Non-pigmented ciliary epithelial cell (primary cell): ENCODE measurements at places on chromosomes 3 and 15.

DNA sequence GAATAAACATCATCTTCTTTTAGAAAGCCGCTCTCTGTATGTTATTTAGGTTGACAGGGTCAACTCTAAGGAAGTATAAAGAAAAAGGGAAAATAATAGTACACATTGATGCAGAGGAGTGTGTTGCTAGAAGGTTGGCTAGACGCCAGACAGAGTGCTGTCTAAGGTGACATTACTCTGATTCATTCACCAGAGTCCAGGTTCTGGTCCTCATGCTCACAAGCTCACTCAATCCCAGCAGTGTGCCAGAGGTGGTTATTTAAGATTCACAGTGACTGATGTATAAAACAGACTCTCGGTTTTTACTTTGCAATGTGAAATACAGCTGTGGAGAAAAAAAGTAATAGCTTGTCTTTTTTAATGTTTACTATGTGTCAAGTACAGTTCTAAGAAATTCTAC is 1.7 kb downstream of the CFAP44 start:
- DNase-seq: no peak

DNA sequence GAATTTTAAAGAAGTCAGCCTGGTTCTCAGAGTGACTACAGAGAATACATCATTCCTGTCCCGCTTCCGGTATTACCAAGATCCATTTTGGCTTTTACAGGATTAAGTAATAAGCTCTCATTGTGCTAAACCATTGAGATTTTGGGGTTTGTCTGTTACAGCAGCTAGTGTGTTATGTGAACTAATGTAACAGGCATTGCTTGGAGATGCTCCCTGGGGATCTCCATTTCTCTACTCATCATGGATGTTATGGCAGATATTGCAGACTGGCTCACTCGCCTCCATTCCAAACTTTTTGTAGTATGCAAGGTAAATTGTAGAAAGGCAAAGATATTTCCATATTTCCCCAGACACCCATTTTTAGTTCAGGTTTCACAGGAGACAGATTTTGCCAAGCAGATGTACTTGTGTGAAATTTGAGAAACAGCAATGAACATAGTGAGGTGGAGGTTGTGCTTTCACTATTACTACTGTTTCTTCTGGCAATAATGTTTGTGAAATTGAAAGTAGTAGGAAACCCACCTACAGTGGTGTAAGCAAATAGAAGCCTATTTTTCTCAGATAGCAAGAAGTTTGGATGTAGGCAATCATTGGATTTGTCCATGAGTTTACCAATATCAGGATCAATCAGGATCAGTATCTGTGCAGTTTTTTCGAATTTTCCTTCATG is 177.1 kb upstream of the GALNT15 start:
- no peak for DNase-seq

GRCh38 chr3:69313251-69313650 is 72.6 kb downstream of the FRMD4B start:
- no peak for DNase-seq

DNA sequence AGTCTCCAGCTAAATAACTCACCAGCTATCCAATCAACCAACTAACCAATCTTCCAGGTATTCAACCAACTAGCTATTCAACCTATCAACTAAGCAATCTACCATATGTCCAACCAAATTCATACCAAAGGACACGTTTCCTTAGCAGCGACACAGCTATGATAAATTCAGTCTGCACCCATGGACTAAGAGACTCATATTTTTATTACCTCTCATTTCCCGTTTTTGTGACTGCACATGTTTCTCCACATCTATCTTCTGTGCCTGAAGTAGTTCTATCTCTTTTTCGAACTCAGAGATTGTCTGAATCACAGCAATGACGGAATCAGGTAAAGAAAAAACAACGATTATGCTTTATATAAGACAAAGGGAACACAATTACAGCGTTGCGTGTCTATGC is 34.0 kb upstream of the GNB5 start:
- no peak for DNase-seq

DNA sequence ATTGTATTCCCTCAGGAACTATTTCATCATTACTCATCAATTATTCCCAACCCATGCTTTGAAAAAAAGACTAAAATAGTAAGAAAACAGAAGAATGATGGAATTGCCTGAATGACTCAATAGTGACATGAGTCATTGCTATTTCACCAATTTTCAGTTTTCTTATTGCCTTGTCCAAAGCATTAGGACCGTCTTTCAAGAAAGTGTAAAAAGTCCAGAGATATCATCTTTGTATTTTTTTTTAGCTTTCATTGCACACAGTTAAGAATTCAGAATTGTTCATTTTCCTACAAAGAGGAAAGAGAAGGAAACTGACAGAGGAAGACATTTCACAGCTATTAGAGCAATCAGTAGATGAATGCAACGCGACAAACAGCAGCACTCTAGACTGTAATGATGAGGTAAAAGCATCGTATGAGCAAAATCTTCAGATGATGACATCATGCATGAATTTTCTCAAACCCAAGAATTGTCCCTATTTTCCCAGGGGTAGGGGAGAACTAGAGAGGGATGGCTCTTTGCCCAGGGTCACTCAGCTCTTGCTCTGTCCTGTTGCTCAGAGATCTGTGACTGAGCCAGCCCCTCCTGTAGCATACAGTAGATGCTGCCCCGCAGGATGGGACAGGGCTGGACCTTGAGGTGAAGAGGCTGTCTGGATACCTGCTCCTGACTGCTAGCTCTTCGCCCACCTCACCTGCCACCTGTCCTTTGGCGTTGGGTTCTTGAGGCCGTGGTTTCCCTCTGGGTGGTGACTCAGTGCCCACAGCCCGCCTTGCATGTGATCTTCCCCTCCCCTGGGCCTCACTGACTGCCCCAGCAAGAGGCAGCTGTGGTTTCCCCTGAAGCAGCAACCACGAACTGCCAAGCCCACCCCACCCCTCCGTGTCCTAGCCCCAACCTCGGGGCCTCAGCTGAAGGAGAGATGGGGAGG is 84.8 kb downstream of the PPCDC start:
- DNase-seq: peak; percentile 59

DNA sequence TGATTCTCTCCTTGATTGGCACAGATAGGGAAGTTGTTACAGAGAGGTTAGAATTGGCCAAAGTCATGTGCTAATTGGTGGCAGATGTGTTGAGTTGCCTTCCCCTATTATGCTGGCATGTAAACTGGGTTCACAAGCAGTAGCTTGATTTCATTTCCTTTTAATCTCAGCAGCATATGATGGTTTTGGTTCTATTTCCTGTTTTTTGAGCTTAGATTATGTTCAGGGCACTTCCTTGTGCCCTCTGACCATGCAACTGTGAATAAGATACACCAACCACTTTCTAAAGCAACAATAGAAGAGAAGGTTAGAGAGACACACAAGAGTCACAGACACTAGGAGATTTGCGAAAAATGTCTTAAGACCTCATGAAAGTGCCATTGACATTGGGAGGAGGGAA is 16.5 kb downstream of the HPS3 start:
- DNase-seq: no peak

DNA sequence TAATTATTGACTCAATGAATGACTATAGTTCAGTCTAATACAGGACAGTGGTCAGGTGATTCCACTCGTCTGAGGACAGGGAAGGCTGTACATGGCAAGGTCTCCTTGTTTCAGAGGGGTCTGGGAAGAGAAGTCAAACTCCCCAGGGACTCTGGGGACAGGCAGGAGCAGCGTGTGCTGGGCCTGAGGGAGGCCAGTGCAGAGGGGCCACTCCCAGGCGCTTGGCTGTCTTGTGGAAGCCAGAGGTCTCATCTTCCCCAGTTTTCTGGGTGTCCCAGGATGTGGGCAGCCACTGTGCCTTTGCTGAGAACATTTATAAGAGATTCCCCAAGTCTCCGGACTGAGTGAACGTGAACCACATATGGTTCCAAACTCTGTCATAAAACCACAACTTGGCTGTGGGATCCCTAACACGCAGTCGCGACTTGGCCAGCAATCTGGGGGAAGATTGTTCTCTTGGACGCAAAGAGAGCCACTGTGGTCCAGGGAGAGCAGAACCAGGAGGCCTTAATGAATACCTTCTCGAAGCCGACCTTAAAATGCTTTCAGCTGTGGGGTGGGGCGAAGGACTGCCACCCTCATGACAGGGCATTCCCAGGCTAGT is 30.4 kb downstream of the BHLHE40 start:
- DNase-seq: no peak

- peak; percentile 80 for DNase-seq
Observed at GRCh38 chr15:79680720-79681119, 216.1 kb downstream of the MTHFS start.
